ENCODE measurements at places on chromosomes 12 and 14.

DNA sequence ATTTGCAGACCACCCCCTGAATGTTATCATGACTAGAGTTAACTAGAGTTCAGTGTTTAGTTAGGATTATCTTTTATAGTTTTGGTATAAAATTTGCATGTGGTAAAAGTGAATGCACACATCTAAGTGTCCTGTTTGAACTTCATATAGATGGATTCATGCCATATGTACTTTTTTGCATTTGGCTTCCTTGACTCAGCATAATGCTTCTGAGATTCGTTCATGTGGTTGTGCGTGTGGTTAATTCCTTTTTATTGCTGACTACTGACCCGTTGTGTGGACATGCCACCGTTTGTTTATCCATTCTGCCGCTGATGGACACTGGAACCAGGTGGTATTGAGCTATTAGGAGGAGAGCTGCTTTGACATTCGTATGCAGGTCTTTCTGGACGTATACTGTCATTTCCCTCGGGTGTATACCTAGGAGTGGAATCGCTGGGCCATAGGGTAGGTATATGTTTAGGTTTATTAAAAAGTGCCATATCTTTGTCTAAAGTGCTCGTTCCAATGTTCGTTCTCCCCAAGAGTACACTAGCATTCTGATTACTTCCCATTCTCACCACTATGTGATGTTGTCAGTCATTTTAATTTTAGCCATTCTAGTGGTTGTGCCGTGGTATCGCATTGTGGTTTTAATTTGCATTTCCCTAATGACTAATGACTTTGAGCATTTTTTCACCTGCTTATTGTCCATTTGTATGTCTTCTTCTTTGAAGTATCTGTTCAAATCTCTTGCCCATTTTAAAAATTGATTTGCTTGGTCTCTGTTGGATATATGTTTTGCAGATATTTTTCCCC is 37.7 kb downstream of the RIN3 start:
- DNase-seq = no peak

GRCh38 chr14:23620177-23620702 is 15.9 kb upstream of the DHRS2 start:
- DNase-seq = no peak

DNA sequence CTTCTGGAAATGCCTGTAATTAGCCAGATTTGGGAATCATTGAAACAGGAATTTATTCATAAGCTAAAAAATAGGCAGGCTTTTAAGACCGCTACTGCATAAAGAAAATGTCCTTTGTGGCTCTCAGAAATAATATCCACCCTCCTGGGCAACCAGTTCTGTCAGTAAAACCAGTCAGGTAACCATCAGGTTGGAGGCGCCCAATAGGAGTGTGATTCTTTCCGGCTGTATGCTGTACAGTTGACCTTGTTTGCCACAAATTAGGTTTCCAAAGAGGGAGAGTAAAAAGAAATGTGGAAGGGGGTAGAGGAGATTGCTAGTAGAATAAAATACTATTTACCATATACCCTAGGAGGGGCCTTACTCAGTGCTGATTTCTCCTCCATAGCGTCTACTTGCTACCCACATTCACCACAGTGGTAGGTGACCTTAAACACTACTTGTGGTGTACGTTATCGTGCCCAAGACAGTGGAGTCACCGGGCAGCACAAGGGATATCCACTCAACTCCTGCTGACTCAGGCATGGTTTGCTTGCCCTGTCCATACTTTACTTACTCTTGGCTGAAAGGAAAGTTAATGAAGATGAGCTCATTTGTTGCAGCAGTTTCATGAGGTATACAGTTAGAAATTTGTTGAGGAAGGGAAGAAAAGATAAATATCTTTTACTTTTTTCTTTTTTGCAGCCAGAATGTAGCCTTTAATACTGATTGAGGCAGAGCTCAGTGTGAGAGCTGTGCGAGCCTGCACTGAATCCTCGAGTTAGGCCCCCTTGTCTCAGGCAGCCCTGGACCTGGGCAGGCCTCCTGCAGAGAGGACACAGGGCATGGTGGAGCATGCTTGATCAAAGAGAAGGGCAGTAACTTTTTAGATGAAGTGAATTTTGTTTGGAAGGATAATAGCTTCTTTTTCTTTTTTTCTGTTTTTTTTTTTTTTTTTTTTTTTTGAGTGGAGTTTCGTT is 76.7 kb downstream of the DIP2B start:
- no peak for DNase-seq

DNA sequence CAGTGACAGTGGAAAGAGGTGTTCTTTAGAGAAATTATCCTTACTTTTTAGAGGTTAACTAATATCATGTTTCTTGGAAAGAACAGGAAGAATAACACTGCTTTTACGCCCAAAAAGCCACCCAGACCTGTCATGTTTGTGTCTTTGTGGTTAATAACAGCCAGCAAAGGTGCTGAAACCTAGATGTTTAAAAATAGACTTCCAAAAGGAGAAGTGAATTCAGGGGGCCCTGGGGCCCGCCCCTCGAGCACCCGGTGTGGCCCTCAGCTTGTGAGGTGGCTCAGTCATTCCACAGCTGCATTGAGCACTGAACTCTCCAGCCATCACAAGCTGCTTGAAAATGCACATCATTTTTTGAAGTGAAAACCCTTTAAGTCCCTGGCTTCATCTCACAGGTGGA is 20.8 kb upstream of the AMN start:
- DNase-seq = no peak

DNA sequence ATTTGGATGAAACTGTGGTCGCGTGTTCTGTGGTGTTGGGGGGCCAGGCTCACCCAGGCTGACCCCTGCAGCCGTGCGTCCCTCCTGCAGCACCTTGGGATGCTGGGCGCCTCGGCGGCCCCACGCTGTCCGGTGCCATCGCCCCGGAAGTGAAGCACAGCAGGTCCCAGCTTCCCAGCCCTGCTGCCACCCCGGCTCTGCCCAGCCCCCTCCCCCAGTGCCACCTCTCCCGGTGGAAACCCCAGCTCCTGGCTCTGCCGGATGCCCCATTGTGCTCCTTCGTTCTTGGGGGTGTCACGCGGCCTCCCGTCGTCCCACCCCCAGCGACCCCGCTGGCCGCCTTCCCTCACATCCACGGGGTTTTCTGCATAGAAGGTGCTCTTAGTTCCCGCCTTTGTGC is 25.2 kb downstream of the LRCOL1 start:
- no peak for DNase-seq

GRCh38 chr12:121963341-121964018 is 45.1 kb downstream of the CFAP251 start:
- no peak for DNase-seq
